ENCODE measurements at places on chromosomes 7 and 10.

- DNase-seq: no peak
Measured at GRCh38 chr10:126250045-126250444, 138.2 kb downstream of the ADAM12 start.

DNA sequence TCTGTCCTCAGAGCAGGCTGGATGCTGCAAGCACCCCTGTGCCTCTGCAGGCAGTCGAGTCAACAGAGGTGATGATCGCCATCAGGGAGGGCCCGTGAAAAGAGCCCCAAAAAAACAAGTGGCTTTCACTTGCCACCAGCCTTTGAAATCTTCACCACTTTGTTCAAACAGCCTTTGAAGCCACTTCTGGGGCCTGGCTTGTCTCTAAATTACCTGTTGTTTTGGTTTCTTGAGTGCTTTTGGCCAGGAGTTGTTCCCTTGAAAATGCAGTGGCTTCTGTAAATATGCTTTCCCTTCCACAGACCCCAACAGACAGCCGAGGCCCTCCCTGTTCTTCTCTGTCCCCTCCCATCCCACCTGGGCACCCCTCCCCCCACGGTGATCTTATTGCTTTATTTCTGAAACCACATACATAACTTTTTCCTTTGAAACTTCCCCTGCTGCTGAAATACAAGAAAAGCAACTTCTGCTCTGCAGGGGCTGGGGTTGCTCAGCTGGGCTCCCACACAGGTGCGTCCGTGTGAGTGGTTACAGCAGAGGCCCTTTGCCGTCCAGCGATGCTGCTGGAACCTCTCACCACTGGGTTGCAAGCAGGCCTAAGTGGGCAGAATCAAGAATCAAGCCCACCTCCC, 283.8 kb upstream of the SHH start:
- no peak for DNase-seq

DNA sequence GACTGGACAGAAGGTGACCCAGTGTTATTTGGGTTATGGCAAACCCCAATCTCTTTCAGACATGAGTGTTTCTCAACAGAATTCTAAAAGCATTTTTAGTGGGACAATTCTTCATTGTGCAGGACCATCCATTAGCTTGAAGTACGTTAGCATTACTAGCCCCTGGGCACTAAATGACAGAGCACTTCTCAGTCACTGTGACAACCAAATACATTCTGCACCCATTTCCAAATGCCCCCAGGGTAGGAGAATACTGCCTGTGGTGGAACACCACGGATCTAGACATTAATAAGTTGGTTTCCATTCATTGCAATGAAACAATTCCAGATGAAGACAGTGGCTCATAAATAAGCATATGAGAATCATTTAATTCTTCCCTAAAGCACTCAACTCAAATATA, 102.4 kb upstream of the FRMD4A start:
- DNase-seq: no peak

GRCh38 chr7:116218051-116218645, 7.8 kb downstream of the TES start:
- DNase-seq: peak; percentile 66

- no peak for DNase-seq
Measured at GRCh38 chr10:35097510-35097909, 7.4 kb upstream of the CUL2 start.

- DNase-seq: no peak
Measured at GRCh38 chr10:67477868-67478267, 218.1 kb downstream of the CTNNA3 start.

- DNase-seq: no peak
Measured at GRCh38 chr7:38142736-38143135, 35.3 kb upstream of the STARD3NL start.

- peak; percentile 22 for DNase-seq
Measured at GRCh38 chr7:24923172-24923865, 56.7 kb downstream of the OSBPL3 start.

DNA sequence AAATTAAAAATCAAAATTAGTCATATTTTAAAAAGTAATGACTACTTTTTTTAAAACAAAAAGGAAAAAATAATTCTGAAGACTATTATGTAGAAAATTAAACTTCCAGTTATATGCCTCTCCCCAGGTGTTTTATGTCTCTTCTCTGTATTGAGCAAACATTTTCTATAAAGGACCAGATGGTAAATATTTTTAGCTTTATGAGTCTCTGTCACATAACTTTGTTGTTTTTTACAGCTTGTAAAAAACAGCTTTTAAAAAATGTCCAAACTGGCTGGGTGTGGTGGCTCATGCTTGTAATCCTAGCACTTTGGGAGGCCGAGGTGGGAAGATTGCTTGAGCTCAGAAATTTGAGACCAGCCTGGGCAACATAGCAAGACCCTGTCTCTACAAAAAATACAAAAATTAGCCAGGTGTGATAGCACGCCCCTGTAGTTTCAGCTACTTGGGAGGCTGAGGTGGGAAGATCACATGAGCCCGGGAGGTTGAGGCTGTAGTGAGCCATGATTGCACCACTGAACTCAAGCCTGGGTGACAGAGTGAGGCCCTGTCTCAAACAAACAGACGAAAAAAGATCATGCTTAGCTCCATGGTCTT, 23.5 kb downstream of the GARS1 start:
- no peak for DNase-seq

GRCh38 chr7:70710651-70711050, 421.3 kb upstream of the GALNT17 start:
- no peak for DNase-seq

Measured in GM23248 (cell line).